ENCODE measurements at places on chromosomes 13 and 19.
A peak's percentile ranks its signal among the peaks of the same experiment; 100 is the strongest.

DNA sequence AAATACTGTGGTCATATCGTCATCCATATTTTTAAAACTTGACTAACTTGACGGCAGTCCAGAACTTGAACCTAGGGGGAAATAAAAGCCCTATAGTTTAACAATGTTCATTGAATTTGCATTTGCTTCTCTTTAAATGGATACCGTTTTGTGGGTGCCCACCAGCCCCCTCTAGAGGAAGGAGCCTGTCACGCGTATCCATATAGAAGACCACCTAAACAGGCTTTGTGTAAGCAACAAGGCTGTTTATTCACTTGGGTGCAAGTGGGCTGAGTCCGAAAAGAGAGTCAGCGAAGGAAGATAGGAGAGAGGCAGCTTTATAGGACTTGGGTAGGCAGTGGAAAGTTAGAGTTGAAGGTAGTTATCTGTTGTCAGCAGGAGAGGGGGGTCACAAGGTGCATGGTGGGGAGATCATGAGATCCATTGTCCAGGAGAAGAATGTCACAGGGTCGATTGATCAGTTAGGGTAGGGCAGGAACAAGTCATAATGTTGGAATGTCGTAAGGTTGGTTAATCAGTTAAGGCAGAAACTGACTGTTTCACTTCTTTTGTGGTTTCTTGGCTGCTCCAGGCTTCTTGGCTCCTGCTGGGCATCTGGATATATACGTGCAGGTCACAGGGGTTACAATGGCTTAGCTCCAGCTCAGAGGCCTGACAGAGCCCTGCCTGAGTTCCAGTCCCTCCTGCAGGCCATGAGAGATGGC is 42.5 kb upstream of the ANKRD10 start:
- no peak for DNase-seq

DNA sequence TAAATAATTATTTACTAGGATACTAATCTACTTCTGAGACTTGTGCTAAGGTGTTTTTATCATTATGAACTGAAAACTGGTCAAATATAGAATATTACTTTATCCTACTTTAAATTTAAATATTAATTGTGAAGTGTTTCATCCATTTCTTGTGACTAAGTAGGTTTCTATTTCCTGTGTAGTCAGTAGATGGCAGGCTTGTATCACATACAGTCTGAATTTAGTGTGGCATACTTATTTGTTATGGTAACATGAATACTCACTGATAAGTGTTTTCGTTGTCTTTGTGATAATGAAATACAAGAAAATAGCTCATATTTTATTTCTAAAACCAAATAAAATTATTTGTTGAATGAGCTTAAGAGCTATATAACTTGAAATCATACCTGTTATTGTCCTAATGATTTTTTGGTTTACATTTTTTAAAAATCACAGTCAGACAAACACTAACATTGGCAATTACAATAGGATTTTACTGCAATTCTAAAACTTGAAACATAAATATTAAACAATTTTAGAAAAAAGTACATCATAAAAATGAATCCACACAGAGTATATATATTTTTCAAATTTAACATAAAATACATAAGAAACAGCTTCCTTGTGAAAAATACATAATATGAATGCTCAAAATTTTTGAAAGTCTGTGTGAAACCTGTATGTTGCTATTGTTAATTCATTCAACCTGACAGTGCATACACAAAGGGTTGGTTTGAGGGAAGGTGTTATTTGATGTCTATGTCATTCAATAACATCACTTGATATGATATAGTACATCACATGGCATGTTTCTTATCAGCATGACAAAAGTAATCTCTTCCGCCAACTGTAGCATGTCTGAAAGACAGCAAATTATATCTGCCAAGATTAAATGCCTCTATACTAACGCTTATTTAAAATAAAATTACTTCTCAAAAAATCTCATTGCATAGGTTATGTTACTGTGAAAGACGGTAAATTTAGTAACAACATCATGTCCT is 904.8 kb upstream of the PCDH20 start:
- DNase-seq, result peak; percentile 3

DNA sequence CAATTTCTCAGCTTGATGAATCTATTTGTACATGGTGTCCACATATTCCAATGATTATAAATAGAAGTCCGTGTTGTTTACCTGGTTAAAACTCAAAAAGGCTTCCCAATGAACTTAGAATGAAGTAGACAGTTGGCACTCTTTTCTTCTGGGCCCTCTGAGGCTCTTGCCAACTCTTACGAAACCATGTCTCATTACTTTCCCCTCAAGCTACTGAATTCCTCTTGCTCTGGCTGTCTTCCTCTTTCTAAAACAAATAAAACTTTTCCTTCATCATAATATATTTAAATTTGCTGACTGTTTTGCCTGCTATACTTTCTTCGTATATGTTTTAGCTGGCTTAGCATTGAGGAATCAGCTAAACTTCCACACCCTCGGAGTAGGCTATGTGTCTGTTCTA is 139.7 kb downstream of the SLITRK6 start:
- DNase-seq, result no peak

GRCh38 chr13:113535381-113535781 is 44.9 kb upstream of the DCUN1D2 start:
- DNase-seq, result no peak

GRCh38 chr13:29117663-29118062 is 297.5 kb downstream of the MTUS2 start:
- DNase-seq, result no peak

GRCh38 chr19:58456111-58456510 is 4.7 kb downstream of the ZNF324B start:
- no peak for DNase-seq

GRCh38 chr13:27922883-27923612 is 3.2 kb downstream of the PDX1 start:
- no peak for DNase-seq

DNA sequence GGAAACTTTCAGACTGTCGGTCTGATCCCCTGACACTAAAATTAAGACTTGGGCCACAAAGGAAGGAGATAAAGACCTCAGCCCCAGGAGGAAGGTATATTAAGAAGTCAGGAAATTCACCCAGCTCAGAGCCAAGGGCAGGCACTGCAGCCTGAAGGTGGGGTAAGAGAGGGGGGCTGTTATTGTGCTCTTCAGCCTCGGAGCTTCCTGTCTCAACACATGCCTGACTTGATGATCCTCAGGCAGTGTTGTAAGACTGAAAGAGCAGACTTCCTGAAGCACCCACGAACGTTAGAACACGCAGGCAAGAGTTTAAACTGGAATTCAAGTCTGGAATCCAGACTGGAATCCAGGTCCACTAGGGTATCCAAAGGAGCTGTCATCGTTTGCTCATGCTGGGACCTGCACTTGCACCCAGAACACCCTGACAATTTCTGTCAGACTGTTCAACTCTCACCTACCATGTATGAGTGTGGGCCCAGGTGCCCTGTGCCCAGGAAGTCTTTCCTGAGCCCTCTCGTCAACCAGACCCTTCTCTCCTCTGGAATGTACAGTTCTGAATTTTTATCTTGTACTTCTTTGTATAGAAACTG is 10.7 kb upstream of the FLT1 start:
- DNase-seq, result no peak

- DNase-seq, result no peak
These were observed 98.3 kb downstream of the SLITRK6 start for GRCh38 chr13:85700906-85701305.
